ENCODE measurements at places on chromosomes 7 and 10.

- no peak for DNase-seq
Observed at GRCh38 chr7:11767148-11767547, 64.8 kb downstream of the THSD7A start.

DNA sequence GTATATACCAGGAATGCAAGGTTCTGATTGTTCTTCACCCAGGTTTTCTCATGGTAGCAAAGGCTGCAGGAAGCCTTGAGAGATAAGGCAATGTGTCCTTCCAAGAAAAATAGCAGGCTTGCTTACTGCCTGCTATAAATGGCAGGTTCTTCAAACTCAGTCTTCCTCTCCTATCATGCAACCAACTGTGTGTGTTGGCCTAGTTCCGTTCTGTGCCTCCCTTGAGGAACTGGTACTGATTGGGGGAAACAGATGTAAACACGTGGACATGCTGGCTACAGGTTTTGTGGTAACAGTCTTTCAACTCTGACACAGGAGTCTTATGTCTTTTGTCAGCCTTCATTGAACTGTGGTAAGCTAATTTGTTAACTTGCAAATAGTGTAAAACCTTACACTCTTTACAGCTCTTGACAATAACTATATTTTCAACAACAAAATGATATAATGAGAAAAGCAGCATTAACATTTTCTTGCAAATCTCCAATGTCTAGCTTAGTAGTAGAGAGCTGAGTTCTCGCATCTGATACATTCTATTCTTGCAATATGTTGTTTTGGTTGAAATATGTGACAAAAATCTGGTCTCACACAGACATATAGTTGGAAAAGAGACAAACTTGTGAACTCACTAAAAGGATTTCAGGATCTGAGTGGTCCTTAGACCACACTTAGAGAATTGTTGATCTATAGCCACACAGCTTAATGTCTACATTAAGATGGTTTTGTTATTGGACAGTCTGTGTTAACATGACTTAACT is 54.7 kb upstream of the LSM8 start:
- DNase-seq: no peak

DNA sequence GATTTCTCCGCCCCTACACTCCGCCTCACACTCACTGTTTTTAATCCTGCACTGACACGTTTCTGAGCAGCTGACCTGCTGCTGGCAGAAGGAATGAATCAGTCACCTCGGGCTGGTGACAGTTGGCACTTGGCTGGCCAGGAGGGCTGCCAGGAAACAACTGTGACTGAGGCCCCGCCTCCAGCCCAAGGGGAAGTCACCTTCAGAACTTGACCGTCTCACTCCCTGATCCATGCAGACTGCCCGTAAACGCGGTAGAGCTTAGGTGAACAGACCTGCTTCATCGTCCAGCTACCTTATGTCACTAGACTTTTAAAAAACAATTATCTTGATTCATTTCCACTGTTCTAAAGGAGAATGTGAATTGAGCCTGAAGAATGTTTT is 107.5 kb downstream of the DOCK1 start:
- DNase-seq: no peak

GRCh38 chr10:127556916-127557315 is 7.8 kb downstream of the NPS start:
- DNase-seq: no peak

- no peak for DNase-seq
Observed at GRCh38 chr10:131553581-131553980, 242.1 kb upstream of the TCERG1L start.

DNA sequence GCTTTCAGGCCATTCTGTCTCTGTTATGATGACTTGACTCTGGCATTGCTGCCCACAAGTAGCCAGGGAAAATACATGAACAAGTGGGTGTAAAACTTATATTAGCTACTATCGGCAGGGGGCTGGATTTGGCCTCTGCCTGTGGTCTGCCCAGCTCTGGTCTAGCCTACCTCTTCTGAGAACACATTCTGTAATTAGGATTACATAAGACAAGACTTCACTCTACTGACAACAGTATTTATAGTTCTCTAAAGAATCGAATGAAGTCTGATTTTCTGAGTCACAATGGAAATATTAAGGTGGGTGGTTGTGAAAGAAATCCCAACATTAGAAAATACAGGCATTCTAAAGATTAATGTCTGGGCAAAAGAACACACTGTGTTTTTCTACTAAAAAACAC is 55.5 kb downstream of the DLD start:
- DNase-seq: no peak

- DNase-seq: no peak
Observed at GRCh38 chr7:73986158-73986631, 41.8 kb upstream of the ELN start.

DNA sequence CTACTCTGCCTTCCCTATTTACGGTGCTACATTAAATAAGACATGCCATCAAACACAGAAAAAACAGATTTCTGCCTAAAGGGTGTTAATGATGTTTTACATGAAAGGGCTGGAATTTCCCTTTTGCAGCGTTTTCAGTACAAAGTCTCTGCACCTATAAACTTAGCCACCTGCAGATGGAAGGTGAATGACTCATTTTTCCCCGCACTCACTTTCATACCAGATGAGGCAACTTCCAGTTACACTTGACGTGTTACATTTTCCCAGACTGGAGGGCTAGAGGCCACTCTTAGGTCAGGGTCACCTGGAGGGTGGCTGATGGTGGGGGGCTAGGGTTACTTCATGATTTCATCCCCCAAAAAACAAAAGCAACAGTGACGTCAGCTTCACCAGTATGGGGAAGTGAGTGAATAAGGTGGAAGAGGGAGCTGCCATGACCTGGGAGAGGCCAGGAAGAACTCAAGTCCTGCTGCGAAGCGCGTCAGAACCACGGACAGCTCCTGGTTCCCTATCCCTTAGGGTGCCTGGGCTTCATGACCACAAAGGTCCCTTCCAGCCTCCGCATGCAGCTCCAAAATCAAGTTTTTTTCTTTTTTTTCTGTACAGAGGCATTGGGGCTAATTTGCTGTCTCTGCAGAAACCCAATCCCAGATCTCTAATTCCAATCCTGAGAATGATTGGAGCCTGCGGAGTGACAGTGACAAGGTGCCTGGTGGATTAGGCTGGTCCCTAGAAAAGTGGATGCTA is 94.0 kb downstream of the ADARB2 start:
- no peak for DNase-seq

DNA sequence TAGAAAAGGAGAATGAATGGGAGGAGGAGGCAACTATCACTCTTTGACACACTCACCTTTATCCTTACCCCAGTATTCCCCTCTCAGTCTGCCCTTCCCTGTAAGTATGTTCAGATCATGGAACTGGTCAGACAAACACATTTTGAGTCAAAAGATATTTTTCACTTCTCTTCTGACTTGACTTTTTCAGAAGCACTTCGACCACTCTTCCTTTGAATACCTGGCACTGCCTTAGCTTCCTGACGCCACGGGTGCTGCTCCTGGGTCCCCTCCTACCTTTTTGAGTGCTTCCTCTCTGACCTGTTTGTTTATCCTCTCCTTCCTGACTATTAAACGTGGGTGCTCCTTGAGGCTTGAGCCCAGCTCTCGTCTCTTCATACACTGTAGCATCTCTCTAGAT is 19.8 kb upstream of the C10orf67 start:
- DNase-seq: no peak

GRCh38 chr7:27735831-27736230 is 4.1 kb upstream of the TAX1BP1 start:
- no peak for DNase-seq

- no peak for DNase-seq
Observed at GRCh38 chr10:109962247-109962646, 38.9 kb upstream of the XPNPEP1 start.

DNA sequence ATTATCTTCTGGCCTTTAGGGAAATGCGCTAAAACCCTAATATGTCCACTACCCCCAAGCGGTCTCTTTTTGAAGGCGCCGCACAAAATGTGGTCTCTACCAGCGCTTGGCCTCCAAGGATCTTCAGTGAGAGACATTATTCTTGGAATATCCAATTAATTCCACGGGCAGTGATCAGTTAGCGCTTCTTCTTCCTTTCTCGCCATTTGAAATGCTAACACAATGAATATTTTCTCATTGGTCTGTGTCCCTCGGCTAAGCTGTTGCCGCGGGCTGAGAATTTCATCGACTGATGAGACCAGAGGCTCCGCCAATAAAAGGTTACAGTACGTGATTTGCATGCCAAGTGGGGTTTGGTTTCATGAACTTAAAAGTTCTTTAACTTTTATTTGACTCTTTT is 169.8 kb downstream of the TCF7L2 start:
- no peak for DNase-seq

GRCh38 chr7:158083526-158084310 is 503.9 kb downstream of the PTPRN2 start:
- DNase-seq: no peak

DNA sequence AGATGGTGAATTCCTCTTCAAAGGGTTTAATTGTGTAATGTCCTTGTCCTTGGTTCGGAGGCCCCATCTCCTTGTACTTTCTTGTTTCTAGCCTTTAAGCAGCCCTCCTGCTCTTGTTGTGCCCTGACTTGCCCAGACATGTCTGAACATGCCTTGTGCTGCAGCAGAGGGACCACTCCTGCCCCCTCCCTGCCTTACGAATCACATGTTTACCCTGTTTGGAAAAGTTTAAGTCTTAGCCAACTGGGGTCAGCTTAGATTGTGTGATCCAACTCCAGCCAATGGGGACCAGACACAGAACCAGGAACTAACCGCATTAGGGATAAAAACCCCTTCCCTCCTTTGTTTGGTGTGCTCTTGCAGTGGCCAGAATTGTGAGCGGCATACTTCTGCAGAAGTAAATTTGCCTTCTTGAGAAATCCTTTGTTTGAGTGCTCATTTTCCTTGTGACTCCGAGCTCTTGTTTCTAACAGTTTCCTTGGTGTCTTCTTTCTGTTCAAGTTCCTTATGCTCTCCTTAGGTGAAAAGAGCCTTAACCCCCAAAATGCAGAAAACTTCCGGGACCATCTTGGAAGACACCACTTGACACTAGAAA is 29.4 kb downstream of the CLRN3 start:
- no peak for DNase-seq

- no peak for DNase-seq
Observed at GRCh38 chr7:157370742-157371141, 33.9 kb downstream of the DNAJB6 start.

- DNase-seq: no peak
Observed at GRCh38 chr10:69716711-69717560, 84.8 kb upstream of the COL13A1 start.

- no peak for DNase-seq
Observed at GRCh38 chr7:96308950-96309263, 13.0 kb downstream of the SLC25A13 start.

DNA sequence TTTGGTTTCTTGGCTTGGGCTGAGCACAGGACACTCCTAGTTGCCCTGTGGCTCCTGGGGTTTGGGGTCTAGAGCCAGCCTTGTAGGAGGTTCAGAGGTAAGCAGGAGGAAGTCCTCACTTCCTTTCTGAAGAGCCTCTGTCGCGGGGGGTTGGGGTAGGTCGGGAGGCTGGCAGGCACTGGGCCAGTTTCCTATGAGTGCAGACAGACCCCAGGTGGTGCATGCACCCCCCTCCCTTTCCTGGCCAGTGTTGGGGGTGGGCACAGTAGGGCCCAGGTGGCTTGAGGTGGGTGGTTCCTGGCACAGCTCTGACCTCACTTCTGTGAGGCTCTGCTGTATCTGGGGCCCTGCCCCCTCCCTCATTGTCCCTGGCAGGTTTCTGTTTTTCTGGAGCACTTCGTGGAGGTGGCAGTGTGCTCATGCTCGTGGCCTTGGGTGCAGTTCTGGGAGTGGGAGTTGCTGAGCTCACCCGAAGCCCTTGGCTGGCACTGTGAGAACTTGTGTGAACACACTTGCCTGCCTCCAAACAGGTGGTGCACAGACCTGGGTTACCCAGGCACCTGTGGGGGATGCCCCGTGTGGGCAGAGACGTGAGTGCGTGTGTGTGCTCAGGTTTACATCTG is 1.8 kb downstream of the PALD1 start:
- no peak for DNase-seq

DNA sequence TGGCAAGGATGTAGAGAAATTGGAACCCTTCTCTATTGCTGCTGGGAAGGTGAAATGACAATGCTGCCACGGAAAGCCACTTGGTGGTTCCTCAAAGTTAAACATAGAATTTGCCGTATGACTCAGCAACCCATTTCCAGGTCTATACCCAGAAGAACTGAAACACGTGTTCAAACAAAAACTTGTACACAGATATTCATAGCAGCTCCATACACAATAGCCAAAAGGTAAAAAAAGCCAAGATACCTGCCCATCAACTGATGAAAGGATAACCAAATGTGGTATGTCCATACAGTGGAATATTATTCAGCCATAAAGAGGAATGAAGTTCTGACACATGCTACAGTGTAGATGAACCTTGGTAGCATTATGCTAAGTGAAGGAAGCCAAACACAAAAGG is 39.1 kb downstream of the LHPP start:
- no peak for DNase-seq

- no peak for DNase-seq
Observed at GRCh38 chr7:108002726-108003598, at the start of gene LAMB1. TSS of gene LAMB1 (minus strand) at chr7:108003161. CDS start at chr7:108002885, 276 bp downstream.

DNA sequence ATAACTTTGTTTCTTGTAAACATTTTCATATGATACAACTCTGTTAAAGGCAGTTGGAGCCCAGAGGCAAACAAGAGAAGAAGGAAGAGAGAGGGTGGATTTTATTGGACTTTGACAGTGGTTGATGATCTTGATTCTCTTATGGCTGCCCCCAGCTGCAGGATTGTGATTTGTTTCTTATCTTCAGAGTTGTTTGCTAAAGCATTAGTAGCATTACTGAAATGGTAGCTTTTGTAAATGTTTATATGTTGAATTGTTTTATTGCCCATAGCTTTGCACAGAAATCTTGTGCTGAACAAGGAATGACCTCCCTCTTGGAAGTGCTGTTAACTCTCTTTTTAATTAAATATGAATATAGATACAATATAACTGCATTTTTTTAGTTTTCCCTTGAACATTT is 309.4 kb downstream of the AUTS2 start:
- no peak for DNase-seq

DNA sequence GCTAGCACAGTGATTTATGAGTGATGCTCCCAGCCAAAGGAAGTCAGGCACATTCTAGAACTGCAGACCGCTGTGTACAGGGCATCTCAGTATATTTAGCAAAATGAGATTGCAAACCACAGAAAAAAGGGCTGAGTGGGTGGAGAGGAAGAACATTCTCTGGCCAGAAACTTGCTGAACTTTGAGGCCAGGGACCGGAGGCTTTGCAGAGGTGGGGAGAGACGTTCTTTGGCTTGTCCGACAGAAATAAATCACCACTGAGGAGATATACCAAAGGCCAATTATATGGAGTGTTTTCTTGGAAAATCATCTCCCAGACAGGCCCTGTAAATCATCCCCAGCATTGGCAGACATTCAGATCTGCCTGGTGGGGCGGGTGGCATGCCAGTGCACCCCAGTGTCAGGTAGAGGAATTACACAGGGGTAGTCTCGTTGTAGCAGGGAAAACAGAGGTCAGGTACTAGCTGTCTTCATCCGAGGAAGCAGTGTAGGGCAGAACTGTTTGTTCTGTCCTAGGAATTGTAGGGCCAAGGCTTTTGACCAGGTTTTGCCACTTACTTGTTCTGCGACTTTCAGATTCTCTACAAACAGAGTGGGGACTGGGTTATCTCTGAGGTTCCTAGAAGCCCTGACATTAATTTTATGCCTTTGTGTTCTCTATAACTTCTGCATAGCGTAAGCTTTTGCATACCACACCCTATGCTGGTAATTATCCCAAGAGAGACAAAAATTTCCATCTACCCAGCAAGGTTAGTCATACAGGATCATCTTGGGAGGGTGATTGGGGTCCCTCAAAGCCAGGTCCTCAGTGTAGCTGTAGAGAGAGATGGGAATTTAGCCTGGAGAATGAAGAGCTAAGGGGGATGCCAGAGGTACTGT is 655.6 kb downstream of the LRMDA start:
- DNase-seq: no peak

- no peak for DNase-seq
Observed at GRCh38 chr7:99086532-99086931, 57.4 kb downstream of the SMURF1 start.

Measured in HS-27A (cell line).